NK-92 treated with Interleukin-12 subunit alpha and Interleukin-12 subunit beta, amount 100 ng/mL, for 24 hours (cell line): ENCODE measurements at places on chromosomes 6 and 20.

DNA sequence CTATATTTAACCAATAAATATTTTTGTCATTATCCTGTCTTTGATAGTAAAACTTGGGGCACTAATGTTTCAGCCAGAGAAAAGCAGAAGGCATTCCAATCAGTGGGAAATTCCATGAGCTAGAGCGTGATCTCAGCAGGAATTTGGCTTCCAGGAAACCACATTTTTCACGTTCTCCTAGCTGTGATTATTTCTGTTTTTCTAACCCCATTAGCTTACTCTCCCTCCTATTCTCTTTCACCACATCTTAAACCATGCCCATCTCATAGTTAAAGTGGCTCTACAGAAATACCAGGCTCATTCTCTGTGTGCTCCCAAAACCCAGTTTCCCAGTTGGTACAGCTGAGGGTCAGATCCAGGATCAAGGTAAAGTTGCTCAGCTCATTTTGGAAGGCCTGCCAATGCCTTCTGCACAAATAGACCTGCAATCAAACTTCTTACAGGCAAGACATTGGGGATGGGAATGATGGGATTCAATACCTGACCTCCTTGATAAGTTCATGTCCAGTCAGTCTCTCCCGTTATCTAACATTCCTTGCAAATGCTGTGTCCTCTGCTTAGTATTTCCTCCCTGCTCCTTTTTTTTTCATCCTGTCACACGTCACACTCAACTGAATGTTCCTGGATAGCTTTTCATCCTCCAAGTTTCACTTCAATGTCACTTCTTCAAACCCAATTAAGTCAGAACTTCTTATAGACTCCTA is 33.1 kb upstream of the TMEM30A start:
- no peak for DNase-seq

- no peak for DNase-seq
These were observed 69.5 kb downstream of the CSE1L start for GRCh38 chr20:49115564-49115963.

- DNase-seq: no peak
These were observed 756 bp downstream of the MTG2 start for GRCh38 chr20:62183426-62184142.

- no peak for DNase-seq
These were observed 22.2 kb upstream of the FOXC1 start for GRCh38 chr6:1587546-1587945.

DNA sequence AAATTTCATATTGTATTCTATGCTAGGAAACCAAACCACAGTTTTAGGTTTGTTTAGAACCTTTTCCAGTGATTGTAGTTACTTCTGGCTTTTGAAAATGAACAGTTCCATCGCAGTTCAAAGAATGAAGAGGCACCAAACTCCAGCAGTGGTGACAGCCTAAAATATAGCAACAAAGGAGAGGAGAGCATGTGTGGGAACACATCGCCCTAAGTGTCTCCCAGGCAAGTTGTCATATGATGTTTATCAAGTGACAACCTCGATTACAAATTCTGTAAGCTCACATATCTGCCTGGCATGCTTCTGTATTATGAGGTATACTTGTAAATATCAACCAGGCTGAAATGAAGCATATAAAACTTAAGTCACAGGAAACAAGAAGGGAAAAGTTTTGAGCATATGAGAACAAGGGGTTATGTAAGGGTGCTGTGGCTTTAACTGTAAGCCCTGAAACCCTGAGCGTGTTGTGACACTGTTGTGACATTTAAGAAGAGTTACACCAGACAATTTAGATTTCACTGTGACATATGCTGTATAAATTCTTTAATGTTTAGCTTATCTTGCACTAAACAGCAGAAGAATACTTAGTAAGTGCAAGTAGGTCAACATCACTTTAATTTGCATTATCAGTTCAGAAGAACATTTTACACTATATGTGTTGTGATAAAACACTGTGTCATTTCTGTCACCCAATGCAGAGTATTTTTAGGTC is 29.1 kb upstream of the FBXL4 start:
- DNase-seq: no peak

DNA sequence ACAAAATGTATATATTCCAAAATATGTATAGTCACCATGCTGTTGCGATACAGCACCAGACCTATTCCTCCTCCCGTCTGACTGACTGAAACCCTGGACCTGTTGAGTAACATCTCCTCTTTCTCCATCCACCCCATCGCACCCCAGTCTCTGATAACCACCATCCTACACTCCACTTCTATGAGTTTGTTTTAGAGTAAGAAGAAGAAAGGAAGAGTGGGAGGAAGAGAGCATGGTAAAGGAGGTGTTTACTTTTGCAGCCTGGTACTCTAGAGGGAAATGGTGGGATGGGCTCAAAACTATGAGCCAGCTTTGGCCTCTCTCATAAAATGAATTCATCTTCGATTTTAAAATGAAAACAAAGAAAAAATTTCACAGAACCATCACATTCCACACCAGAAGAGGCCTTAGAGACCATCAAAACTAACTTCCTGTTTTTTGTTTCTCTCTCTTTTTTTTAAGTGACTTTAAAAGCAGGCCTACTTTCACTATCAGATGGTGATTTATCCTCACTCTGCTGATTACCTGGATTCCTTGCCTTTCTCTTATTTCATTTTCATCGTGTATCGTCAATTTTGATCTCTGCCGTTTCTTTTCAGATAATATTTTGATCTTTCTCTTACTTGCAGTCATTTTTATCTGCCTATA is 16.8 kb upstream of the FUCA2 start:
- no peak for DNase-seq

DNA sequence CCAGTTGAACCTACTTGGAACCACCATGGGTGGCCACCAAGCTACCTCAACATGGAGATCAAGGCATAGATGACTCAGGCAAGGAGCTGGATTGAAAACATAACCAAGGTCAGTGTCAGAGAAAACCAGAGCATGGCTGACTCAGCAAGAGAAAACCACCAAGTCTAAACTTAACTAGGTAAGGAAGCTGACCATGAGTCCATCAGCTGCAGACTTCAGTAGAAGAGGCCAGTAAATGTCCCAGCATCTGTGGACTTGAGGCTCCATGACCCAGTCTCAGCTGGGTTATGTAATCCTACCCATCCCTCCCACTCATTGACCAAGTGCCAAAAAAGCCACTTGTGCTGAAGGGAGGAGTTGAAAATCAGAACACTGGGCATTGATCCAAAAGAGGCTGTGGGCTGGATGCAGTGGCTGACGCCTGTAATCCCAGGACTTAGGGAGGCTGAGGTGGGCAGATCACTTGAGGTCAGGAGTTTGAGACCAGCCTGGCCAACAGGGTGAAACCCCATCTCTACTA is 93.7 kb upstream of the CBLN4 start:
- DNase-seq: no peak

GRCh38 chr20:20174089-20174835 is 121.9 kb downstream of the CFAP61 start:
- no peak for DNase-seq

GRCh38 chr20:46688151-46689081 is 828 bp downstream of the TP53RK start:
- no peak for DNase-seq

DNA sequence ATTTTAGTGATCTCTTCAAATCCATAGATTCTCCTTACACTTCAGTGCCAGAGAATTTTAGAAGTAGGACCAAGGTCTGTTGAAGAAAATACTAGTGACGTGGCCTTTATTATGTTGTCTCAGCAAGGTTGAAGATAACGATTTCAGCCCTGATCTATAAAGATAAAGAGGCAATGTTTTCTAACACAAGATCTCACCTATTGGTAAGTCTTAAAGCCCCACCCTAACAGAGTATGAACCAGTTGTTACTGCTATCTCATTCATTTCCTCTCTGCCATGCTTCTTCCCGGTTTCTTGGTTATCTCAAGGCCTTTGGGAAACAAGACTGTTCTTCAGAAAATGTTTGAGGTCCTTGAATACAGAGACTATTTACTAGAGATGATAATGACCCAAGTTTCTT is 53.1 kb downstream of the KIAA0408 start:
- no peak for DNase-seq

- DNase-seq: no peak
These were observed 7.5 kb downstream of the LRRC73 start for GRCh38 chr6:43502666-43503065.

- DNase-seq: no peak
These were observed 82.3 kb upstream of the KCNG1 start for GRCh38 chr20:51104960-51105920.

DNA sequence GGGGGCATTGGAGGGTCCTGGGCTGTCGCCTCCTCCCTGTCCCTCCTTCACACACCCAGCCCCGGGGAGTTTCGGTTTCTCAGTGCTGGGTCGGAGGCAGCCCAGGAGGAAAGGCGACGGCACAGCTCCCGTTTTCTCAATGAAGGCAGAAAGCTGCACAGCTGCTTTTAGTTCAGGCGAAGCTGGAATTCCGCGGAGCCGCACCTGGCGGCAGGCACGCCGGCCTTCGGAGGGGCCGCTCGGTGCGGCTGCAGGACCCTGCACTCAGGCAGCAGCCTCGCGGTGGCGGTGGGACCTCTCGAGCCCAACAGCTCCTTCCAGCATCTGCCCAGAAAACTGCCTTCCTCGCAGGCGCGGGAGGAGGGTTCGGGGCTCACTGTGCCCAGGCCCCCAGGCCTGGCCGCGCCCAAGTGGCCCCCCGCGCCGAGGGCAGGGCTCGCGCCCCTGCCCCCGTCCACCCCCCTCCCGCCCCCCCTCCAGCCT is 4.6 kb downstream of the FOXQ1 start:
- DNase-seq: no peak

DNA sequence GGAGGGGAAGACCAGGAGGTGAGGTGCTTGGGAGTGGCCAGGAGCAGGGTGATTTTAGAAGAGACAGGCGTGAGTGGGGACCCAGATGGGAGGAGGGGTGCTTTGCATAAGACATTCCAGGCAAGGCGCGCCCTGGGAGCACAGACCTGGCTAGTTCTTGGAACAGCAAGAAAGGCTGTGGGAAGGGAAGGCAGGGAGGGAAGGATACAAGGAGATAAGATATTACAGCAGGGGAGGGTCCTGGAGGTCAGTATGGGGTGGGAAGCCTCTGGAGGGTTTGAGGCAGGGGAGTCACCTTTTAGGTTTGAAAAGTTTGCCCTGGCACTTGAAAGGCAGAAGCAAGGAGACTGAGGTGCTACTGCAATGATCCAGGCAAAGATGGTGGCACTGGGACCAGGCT is 111.8 kb downstream of the ZDHHC14 start:
- DNase-seq: no peak

DNA sequence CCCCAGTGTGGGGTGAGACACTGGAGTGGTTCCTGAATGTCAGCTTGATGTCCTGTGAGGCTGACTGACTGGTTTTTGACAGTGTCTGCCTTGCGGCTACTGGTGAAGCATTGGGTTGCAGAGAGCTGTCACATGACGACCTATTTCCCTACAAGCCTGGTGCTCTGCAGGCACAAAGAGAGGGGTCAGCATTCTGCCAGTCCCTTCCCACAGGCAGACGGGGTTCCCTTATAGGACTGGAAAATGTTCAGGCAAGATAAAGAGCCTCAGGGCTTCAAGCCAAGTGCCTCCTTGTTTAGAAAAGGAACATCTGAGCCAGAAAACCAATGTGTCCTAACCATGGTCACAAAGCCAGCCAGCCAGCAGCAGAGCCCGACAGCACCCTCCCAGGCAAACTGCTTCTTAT is 11.0 kb downstream of the LY86 start:
- no peak for DNase-seq

DNA sequence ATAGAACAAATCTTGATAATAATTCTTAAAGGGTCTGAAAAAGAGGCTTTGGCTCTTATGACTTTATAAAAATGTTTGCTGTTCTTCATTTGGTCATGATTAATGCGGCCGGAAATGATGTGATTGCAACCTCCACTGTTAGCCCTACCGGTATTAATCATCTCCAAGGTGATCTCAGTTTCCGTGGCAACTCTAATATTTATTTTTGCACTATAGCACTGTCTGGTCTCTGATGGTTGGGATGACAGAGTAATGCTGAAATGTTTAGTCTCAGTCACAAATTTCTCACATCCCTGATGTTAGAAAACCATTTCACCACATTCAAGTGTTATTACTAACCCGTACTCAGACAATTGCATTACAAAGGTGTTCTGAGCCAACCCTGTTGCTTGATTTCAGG is 87.4 kb downstream of the TMEM200A start:
- DNase-seq: no peak

DNA sequence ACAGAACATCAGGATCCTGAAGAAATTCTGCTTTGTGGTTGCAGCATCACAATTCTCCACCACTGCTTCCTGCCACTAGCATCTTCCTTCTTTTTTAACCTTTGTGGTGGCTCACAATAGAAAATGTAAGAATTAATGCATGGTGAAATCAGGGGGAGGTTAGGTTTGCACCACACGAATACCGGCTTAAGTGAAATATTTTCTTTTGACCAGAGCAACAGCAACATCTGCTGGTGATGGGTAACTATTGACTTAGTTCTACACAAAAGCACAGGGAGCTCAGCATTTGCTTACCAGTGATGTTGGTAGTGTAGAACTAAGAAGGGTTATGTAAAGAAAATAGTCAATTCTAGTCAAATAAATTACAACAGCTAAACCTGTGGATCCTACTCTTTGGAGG is 280.5 kb downstream of the SYNE1 start:
- DNase-seq: no peak

DNA sequence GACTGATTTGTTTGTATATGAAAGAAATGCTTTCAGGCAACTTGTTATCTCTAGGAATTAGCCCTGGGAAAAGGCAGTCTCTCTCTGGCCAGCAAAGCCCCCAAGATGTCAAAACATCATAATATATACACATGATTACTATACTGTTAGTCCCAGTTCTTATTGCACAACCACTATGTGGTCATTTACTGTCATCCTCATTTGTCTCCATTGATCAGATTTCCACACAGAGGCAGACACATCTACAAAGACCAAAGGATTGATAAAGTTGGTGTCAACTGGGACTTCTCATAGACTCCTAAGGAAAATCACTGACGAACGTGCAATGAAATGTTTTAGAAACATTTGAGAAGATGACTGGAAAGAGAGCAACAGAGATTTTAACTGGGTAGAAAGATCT is 71.9 kb upstream of the POPDC3 start:
- no peak for DNase-seq

- no peak for DNase-seq
These were observed 8.5 kb upstream of the SNRPC start for GRCh38 chr6:34748757-34749156.

GRCh38 chr20:38939686-38940085 is 13.5 kb downstream of the FAM83D start:
- no peak for DNase-seq

DNA sequence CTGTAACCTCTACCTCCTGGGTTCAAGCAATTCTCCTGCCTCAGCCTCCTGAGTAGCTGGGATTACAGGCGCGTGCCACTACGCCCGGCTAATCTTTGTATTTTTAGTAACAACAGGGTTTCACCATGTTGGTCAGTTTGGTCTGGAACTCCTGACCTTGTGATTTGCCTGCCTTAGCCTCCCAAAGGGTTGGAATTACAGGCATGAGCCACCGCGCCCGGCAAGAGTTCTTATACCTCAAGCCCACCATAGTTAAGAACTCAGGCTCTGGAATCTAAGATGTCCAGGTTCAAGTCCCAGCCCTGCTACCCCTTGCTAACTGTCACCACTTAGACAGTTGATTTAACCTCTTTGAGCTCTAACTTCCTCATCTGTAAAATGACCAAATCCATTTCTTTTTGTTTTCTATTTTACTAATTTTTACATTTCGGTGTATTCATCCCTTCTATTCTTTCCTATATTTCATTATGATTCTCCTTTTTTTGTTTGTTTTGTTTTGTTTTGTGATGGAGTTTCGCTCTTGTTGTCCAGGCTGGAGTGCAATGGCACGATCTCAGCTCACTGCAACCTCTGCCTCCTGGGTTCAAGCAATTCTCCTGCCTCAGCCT is 104.8 kb upstream of the ZNF217 start:
- DNase-seq: no peak
